ENCODE measurements at places on chromosomes 2 and 18.

GRCh38 chr2:153770359-153770991 is 101.2 kb upstream of the GALNT13 start:
- no peak for DNase-seq

DNA sequence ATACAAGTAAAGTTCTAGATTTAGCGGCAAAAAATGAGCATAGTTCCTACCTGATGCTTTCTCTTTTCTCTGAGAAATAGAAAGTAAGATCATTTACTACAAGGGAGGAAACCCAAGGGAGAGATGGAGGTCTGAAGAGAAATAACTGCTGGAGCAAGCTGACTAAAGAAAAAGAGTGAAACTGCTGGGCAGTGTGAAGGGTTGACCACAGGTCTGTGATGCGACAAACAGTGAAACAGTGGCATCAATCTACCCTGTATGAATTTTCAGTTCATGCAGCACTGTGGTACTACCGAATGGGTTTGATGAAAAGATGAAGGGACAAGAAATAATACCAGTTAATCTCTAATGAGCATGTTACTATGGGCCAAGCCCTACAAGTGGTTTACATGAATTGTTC is 52.2 kb downstream of the CUL3 start:
- no peak for DNase-seq

- no peak for DNase-seq
Measured at GRCh38 chr2:196914867-196915460, 11.5 kb downstream of the PGAP1 start.

GRCh38 chr18:45350404-45351156 is 264.7 kb upstream of the SLC14A2 start:
- no peak for DNase-seq

GRCh38 chr2:112685271-112685884 is 35.4 kb upstream of the NT5DC4 start:
- DNase-seq = no peak

GRCh38 chr18:48765053-48765452 is 185.7 kb downstream of the SMAD7 start:
- DNase-seq = no peak

DNA sequence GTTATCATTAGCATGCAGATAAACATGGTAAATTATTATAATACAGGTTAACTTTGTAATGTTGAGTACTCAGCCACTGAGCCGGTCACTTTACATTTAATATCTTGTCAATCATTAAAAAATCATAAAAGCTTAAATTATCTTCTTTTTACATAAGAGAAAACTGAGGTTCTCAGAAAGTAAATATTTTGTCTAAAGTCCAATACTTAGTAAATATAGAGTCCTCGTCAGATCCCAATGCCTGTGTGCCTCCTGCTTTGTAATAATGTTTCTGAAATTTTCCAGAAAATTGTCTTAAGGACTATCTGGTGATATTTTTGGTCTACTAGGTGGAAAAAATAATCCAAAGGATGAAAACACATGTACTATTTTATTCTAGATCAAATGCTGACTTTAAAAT is 116.3 kb upstream of the WDSUB1 start:
- no peak for DNase-seq

Measured in effector memory CD4-positive, alpha-beta T cell (primary cell).